Ammon's horn (tissue), 1 donor: ENCODE measurements at places on chromosomes 4 and X.
A peak's percentile ranks its signal among the peaks of the same experiment; 100 is the strongest.

- DNase-seq, result no peak
Observed at GRCh38 chrX:45614853-45615252, 414.2 kb upstream of the DIPK2B start.

GRCh38 chr4:172256820-172257219 lies 443.6 kb downstream of the GALNTL6 start:
- no peak for DNase-seq

DNA sequence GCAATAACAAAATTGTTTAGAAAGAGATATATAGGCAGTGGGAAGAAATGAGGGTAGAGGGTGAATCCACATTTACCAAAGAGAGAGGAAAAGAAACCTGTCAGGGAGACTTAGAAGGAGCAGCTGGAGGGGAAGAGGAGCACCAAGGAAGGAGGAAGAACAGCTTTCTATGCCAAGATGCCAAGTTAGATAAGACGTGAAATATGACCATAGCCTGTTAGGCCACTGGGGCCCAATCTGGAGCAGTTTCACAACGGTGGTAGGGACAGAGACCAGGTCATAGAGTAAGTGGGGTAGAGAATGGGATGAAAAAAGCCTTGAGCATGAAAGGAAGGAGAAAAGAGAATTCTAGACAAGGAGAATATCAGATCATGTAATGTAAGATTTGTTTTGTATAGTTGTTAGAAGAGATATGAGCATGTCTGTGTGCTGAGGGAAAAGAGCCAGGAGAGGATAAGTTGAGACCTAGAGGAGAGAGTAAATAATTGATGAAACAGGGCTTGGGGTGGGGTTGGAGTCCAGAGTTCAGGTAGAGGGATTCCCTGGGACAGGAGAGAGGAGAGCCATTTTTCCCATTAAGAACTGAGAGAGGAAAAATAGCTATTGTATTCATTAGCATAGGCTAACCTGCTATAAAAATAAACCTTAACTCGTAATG lies 4.4 kb upstream of the SOWAHB start:
- no peak for DNase-seq

GRCh38 chr4:89765966-89766365 lies 71.0 kb downstream of the SNCA start:
- peak; percentile 72 for DNase-seq

- no peak for DNase-seq
Observed at GRCh38 chr4:135510582-135510981, 1309.0 kb upstream of the PABPC4L start.

DNA sequence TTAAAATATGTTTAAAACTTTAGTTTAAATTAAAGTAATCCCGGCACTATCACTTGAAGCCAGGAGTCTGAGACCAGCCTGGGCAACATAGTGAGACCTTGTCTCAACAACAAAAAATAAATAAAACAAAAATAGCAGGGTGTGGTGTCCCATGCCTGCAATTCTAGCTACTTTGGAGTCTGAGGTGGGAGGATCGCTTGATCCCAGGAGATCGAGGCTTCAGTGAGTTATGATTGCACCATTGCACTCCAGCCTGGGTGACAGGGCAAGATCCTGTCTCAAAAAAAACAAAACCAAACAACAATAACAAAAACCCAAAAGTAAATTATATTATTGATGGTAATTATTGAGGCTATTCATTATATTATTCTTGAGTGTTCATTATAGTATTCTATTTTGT lies 9.9 kb upstream of the PDLIM5 start:
- DNase-seq, result no peak

- no peak for DNase-seq
Observed at GRCh38 chr4:16187455-16187854, 38.8 kb downstream of the TAPT1 start.

DNA sequence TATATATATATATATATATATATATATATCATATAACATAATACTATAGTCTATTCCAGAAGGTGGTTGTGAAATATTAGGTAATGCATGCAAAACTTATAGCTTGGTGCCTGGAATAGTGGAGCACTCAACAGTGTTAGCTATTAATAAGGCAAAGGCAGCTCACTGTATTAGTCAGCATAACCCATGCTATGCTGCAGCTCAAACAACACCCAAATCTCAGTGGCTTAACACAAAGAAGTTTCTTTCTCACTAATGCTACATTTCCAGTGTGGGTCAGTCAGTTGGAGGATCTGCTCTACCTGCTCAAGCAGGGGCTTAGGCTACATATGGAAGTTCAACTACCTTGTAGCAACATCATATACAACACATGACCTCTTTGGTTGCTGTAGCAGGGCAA lies 5.2 kb upstream of the RPGR start:
- no peak for DNase-seq

- peak; percentile 75 for DNase-seq
Observed at GRCh38 chrX:20442597-20442996, 175.9 kb upstream of the RPS6KA3 start.
